ENCODE measurements at places on chromosomes 7 and 10.
A peak's percentile ranks its signal among the peaks of the same experiment; 100 is the strongest.

DNA sequence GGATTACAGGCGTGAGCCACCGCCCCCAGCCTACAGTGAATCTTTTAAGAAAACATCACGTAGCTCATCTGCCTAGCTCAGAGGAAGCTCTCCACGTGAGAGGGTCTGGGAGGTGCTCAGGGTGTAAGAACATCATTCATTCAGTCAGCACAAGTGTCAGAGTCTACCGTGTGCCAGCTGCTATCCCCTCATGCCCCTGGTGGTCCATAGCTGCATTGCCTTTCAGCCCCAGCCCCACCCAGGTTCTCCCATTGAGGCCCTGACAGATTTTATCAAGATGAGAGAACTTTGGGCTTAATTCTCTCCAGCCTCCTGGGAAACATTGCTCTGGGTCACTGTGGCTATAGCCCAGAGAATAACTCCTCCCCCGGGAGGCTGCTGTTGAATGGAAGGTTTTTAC is 45.1 kb downstream of the ZNF503 start:
- DNase-seq: no peak

DNA sequence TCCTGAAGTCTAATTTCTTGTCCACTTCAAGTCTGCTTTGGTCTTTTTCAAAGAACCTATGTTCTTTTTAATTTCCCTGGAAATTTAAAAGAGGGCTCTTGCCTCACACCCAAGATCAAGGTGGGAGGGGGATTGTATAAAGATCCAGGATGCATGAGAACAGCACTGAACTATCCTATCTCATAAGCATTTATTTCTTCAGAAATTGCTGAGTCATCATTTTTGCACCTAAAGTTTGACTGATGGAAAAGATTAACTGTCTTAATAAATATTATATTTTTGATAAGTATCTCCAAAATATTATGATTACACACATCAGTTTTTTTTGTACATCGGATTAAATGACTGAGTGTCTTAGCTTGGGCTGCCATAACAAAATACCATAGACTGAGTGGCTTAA is 90.5 kb downstream of the RPS24 start:
- DNase-seq: no peak

- peak; percentile 40 for DNase-seq
Measured at GRCh38 chr10:70381471-70382421, 679 bp downstream of the LRRC20 start.

GRCh38 chr10:905503-905902 is 26.0 kb downstream of the LARP4B start:
- no peak for DNase-seq

GRCh38 chr7:138748666-138749065 is 47.5 kb upstream of the SVOPL start:
- DNase-seq: no peak

GRCh38 chr7:44920119-44920518 is 34.8 kb upstream of the PURB start:
- no peak for DNase-seq

GRCh38 chr7:64655811-64656210 is 10.1 kb upstream of the ZNF107 start:
- DNase-seq: no peak

- DNase-seq: no peak
Measured at GRCh38 chr10:118255355-118255754, 86.8 kb downstream of the FAM204A start.

DNA sequence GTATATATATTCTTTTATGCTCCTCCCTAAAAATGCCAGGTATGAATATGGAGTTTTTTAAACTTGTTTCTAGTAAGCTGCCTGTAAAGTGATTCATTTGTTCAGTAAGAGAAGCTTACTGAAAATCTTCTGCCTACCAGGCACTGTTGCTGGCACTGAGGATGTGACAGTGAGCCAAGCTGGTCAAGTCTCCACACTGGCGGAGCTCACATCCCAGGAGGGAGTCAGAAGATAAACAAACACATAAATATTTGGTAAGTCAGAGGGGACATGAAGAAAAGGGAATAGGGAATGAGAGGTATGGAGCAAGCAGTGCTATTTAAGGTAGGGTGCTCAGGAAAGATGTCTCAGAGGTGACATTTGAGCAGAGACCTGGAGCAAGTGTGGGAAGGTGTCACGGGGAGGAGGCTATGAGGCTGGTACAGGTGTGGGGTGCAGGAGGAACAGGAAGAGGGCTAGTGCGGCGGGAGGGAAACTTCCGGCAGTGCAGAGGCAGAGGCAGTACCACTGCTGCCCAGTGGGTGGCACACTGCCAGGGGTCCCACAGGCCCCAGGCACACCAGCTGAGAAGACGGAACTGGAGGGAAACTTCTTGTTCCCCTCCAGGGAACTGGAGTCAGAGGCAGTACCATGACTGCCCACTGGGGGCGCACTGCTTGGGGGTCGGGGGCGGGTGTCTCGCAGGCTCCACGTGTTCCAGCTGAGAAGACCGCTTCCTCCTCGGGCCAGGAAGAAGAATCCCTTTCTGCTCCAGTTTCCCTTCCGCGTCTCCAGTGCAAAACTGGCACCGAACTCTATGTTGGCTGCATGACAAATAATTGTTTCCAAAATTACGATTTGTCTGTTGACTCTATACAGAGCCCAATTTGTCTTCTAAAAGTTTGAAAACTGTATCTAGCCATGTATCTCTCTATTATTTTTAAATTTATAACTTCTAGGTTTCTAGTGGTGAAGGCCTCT is 161.0 kb downstream of the TEX36 start:
- DNase-seq: peak; percentile 27

DNA sequence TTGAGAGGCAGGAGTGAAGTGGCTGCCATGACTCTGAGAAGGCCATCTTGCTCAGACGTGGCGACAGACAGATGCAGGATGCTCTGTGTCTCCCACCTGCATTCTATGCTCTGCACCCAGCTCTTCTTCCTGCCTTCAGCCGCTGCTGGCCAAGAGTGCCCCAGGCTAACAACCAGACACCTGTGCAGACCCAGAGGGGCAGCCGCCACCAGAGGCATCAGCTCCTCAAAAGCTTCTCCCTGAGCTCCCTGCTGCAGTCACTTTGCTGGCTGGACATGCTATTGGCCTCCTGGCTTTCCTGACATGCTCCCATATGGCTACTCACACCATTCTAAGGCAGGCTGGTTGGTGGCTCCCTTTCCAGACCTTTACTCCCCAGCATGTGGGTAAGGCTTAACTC is 70.6 kb upstream of the GRB10 start:
- DNase-seq: no peak

GRCh38 chr7:109663806-109664205 is 1094.1 kb downstream of the DNAJB9 start:
- no peak for DNase-seq

GRCh38 chr10:46541017-46541661 is 15.3 kb downstream of the GPRIN2 start:
- DNase-seq: no peak

DNA sequence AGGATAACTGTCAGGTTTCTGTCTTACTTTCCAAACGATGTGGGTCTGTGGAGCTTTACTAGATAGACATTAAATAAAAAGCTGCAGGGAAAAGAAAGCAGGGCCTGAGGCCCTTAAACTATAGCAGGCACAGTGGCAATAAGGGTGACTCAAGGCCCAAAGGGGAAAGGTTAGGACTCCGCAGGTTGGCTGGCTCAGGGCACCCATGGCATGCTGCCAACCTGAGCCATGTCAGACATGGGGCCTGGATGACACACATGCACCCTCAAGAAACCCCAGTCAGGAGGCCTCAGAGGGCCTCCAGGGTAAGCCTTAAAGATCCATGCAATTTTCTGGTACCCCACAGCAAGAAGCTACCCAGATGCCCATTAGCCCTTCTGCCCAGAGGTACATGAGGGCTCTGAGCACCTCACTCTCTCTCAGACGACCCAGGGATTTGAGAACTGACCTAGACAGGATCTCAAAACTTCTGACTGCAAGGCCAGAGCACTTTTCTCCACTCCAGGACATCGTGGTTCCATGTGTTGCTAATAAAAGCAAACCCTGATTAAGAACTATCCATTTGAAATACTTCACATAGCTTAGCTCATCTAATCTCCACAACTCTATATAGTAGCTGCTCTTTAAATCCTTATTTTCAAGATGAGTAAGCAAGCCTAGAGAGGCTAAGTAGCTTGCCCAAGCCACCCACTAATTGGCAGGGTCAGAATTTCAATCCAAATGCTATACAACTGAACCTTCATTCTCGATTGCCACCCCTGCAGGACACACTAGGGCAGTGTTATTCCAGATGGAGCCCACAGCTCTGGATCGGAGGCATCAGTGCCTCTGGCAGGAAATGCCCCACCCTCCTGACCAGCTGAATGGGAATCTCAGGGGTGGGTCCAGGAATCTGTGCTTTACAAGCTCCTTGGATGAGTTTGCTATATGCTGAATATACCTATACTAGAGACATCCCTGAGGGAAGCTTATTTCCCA is 132.5 kb upstream of the EFCAB10 start:
- DNase-seq: no peak

GRCh38 chr10:44933451-44934321 is 22.5 kb downstream of the TMEM72 start:
- no peak for DNase-seq

GRCh38 chr10:16470747-16471146 is 33.9 kb downstream of the PTER start:
- no peak for DNase-seq

GRCh38 chr10:61503051-61503450 is 49.9 kb upstream of the TMEM26 start:
- DNase-seq: peak; percentile 1

DNA sequence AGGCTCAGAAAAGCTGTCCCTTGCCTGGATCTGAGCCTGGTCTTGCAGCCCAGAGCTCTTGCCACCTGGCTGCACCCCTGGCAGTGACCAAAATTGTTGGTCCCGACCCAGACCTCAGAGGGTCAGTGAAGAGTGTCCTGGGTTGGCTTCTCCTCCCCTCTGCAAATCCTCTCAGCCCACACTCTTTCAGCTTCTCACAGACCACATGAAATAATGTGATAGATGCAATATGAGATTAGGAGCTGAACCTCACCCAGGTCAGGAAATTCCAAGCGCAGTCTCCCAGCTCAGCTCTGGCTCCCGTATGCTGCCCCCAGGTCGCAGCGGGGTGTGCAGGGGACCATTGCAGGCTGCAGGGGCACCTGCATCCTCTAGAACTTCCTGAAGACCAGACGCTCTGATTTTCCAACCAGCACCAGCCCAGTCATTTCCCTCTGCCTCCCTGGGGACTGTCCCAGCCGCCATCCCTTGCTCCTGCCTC is 19.6 kb upstream of the RET start:
- no peak for DNase-seq

- no peak for DNase-seq
Measured at GRCh38 chr10:117253908-117254307, 13.0 kb downstream of the SLC18A2 start.

- DNase-seq: no peak
Measured at GRCh38 chr10:3595736-3596135, 189.3 kb downstream of the KLF6 start.

DNA sequence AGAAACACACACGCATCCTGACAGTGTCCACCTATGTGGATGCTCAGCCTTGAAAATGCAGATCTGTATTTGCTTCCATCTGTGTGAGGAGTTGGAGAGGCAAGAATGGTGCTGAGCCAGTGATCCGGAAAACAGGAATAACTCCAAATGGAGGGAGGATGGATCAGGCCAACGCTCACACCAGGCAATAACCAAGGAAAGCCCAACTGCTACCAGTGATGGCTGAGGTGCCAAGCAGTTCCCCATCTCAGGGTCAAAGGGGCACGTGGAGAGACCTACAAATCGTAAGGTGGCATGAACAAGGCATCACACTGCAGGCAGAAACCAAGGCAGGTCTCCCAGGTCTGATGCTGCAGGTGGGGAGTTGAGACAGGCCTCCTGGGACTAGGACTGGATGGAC is 153.6 kb downstream of the ADAM12 start:
- DNase-seq: no peak

DNA sequence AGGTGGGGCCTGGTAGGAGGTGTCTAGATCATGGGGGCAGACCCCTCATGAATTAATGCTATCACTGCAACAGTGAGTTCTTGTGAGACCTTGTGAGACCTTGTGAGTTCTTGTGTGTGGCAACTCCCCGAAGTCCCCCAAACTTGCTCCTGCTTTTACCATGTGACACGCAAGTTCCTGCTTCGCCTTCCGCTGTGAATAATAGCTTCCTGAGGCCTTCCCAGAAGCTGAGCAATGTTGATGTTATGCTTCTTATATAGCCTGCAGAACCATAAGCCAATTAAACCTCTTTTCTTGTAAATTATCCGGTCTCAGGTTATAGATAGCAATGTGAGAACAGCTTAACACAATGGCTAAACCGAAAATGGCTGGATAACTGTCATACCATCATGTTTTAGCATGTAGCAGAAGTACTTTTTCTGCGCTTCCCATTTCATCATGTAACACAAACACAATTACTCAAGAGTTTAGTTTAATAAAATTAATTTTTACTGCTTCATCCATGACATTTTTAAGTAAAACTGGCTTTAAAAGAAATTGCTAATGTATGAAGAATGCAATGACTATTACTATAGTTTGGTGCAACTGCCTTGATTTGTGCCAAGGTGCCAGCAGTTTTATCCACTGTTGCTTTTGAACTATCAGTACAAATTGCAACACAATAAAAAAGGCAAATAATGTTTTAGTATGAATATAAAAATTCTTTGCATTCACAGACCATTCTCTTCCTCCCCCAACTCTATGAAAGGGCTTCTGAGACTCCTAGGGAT is 87.7 kb upstream of the TMEM168 start:
- no peak for DNase-seq

DNA sequence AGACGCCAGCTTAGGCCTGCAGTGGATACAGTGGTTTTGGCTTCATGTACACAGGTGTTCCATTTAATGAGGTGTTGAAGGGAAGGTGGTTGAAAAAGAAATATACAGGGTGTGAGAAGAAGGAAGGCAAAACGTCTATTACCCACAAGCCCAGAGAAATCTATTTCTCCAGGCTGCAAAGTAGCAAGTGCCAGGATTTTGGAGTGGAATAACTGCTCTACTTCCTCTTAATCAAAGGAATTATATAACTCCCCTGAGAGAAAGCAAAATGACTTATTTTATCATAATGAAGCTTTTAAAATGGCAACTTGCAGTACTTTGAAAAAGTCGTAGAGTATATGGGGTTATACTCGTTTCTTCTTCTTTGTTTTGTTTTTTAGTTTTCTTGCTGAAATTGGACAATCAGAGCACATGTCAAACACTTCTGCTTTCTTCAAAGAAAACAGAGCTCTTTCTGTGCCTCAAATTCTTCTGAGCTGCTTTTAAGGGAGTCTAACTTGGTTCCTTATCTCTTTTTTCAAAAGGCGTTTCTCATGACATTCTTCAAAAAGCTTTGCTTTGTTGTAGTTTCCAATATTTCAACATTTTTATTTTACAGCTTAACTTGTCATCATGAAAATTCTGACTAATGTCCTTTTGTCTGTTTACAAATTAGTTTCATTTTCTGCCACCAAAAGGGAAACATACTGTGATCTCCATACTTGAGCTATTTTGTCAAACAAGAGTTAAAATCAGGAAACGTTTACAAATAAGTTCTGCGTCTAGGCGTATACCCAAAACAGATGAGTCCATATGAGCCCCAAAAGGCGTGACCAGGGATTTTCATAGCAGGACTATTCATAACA is 289.7 kb downstream of the FRMD4A start:
- no peak for DNase-seq

- no peak for DNase-seq
Measured at GRCh38 chr10:14153570-14154055, 177.1 kb downstream of the FRMD4A start.

GRCh38 chr7:108132551-108133265 is 2.5 kb upstream of the LAMB4 start:
- DNase-seq: no peak

GRCh38 chr7:93920496-93921182 is 896 bp upstream of the GNG11 start:
- DNase-seq: no peak

GRCh38 chr7:46754140-46754720 is 827.7 kb downstream of the TNS3 start:
- no peak for DNase-seq

Data from RKO (cell line).